GM10248 (cell line): ENCODE measurements at places on chromosomes 2 and 18.

- no peak for DNase-seq
Observed at GRCh38 chr2:105186967-105187498, 54.5 kb upstream of the GPR45 start.

- no peak for DNase-seq
Observed at GRCh38 chr2:197107291-197108269, 181.1 kb upstream of the PGAP1 start.

- no peak for DNase-seq
Observed at GRCh38 chr2:10157293-10157692, 34.8 kb downstream of the RRM2 start.

DNA sequence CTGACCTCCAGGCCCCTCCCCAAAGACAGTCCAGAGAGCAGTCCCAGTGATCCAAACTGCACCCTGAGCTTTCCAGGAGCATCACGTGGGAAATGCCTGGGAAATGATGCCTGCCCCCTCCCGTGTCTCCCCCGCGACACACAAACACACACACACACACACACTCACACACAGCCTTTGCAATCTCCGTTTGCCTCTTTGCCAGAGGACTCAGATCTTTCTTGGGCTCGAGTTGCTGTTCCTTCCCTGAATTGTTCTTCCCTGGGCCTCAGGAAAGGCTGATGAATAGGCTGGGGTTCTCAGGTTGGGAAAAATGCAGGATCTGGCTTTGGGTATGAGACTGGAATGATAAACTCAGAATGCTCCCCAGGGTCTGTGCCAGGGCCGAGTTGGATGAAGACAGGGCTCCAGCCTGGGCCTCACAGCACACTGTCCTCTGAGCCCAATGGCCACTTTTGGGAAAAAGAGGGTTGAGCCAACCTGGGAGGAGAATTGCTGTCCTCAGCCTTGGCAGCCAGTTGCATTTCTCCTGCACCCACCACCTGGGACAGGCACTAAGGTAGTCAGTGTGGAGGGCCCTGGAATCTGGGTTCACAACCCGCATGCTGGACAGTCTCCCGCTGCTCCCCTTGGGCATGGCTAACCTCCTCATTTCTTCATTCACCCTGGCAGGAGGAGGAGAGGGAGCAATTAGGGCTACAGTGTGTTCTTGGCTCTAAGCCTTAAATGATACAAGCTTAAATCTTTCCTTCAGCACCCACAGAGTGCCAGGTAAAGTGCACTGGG, 43.9 kb upstream of the ATP6V1B1 start:
- DNase-seq: no peak

- DNase-seq: no peak
Observed at GRCh38 chr2:45280794-45281193, 271.5 kb upstream of the SIX2 start.

- DNase-seq: no peak
Observed at GRCh38 chr2:109368798-109369197, 239.8 kb downstream of the SH3RF3 start.
